ENCODE measurements at places on chromosomes 6 and 20.

- no peak for DNase-seq
Observed at GRCh38 chr20:9179867-9180266, 111.0 kb downstream of the PLCB4 start.

DNA sequence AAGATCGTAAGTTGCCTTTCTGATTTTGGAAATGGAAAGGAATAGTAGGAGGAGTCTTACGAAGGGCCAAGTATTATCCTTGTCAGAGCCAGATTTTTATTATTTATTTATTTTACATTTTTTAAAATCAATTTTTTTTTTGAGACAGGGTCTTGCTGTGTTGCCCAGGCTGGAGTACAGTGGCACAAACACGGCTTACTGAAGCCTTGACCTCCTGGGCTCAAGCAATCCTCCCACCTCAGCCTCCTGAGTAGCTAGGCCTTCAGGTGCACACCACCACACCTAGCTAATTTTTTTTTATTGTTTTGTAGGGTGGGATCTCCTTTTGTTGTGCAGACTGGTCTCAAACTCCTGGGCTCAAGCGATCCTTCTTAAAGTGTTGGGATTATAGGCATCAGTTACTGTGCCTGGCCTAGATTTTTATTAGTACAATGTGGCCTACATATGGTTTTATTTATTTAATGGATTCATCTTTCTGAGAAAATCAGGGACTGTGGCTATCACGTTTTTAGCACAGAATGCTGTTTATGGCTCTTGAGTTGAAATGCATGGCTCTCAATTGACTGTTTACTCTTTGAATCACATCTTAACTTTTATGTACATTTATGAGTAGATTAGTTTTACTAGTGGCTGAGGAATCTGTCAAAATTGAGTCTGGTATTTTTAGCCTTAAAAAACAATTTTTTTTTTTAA is 16.7 kb downstream of the CDC5L start:
- no peak for DNase-seq

DNA sequence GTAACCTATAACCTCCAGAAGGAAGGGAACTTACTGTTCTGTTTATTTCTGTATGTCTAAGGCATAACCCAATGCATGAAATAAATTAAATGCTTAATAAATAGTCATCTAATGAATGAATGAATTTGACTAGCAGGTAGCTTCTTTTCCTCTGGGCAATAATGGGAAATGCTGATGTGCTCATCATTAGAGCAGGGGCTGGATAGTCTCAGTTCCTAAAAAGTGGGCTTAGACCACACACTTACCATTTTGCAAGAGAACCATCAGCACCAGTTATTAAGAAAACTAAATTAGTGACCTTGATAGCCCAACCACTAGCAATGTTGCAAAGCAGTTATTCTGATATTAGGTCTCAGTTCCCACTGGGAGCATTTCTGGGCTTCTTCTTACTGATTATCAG is 449.7 kb downstream of the CDC5L start:
- no peak for DNase-seq

- DNase-seq = no peak
Observed at GRCh38 chr6:139982195-139982594, 607.7 kb upstream of the CITED2 start.

DNA sequence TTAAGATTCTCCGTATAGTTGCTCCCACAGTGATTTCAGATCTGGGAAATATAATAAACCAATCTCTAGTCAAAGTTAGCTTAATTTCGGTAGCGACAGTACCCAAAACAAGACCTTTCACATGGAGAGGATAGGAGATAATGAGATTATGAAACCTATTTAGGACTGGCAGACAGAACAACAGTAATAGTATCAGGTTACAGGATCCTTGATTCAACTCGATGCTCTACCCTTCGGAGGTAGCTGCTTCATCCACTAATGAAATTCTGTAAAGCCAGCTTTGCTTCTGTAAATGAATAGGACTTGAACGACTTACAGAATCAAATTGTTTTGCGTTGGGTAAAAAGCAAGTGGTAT is 534 bp upstream of the AKIRIN2 start:
- no peak for DNase-seq

DNA sequence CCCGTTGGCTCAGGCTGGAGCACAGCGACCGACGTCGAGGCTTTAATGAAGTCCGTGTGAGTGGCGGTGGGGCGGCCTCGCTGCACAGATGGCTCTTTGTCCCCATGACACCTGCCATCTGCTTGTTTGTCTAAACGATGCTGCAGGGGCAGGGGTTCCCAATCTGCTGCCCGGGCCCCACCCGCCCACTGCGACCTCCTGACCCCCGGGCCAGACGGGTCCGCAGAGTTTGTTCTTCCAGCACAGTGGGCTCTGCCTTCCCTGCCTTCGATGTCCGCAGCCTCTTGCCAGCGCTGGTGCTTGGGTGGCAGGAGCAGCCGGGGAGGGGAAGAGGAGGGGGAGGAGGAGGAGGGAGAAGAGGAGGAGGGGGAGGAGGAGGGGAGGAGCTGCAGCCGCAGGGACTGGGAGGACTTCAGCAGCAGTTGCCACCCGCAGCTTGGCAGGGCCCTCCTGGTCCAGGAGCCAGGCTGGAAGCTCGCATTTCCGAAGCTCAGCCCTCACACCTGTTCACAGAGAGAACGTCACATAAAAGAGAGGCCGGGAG is 210.0 kb downstream of the DLL1 start:
- no peak for DNase-seq

GRCh38 chr20:42361402-42361970 is 743.3 kb upstream of the CHD6 start:
- DNase-seq = no peak

Measured in activated effector memory CD4-positive, alpha-beta T cell treated with Interleukin-2 at 50 U/mL for 16 hours (primary cell).